AG09319 (cell line): ENCODE measurements at places on chromosomes 5 and 9.

DNA sequence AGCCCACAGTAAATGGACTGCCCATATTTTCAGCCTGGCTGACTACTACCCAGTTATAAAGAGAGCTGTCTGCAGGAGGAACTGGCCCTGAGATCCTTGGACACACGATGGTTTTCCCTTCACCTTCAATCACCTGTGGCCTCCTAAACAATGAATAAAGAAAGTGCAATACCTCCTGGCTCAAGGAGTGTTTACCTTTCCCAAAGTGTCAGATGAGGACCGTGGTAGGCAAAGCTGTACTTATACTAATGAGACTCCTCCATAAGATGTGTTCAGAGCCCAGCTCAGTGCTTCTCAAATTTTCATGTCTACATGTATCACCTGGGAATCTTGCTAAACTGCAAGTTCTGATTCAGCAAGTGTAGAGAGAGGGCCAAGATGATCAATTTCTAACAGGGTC is 284.5 kb upstream of the VLDLR start:
- no peak for DNase-seq

DNA sequence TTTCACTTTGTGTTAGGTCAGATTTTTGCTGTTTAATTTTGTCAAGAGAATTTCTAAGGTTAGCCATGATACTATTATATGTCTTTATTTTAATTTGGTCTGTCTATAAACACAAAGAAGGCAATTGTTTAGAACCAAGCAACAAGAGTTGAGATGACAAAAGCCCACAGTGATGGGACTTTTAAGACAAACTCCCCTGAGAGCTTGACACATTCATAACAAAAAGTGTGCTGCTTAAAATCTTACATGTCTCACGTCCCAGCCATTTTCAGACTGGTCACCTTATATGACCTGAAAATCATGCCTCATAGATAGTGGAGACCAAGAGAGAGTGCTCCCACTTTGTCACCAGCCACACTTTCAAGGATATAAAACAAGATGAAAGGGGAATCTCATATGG is 21.6 kb upstream of the NNT start:
- DNase-seq = no peak

DNA sequence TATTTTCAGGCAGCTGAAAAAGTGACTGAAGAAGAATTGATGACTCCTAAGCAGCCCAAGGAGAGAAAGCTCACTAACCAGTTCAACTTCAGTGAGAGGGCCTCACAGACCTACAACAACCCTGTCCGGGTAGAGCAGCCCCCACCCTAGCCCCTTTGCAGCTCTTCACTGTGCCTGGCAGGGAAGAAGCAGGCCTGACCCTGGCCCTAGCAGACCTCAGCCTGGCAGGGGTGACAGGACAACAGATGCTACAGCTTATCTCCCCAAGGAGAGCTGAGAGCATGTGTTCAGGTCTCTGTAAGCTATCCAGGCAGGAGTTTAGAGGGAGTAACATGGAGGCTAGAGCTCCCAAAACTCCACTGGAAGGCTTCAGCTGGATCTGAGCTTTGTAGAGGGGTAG is 31.8 kb downstream of the DNAI1 start:
- DNase-seq = no peak

- no peak for DNase-seq
These were observed 35.5 kb downstream of the MED10 start for GRCh38 chr5:6342689-6343315.

GRCh38 chr5:91024727-91025126 is 358.4 kb downstream of the ARRDC3 start:
- no peak for DNase-seq

GRCh38 chr9:132014218-132014805 is 65.4 kb downstream of the MED27 start:
- DNase-seq = no peak

- no peak for DNase-seq
These were observed 9.4 kb upstream of the RAD23B start for GRCh38 chr9:107273634-107274033.

DNA sequence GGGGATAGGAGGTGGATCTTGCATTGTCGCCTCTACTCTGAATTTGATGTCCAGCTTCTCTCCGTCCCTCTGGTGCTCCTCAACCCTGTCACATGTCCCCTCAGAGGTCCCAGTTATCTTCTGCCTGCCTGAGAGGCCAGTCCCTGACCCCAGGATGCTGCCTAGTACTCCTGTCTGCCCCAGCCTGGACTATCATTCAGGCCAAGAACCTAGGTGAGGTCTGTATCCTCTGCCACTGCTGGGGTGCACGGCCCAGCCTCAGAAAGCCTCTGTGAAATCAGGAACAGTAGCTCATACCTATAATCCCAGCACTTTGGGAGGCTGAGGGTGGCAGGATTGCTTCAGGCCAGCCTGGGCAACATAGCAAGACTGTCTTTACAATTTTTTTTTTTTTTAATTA is 8.6 kb downstream of the SPINK4 start:
- no peak for DNase-seq

DNA sequence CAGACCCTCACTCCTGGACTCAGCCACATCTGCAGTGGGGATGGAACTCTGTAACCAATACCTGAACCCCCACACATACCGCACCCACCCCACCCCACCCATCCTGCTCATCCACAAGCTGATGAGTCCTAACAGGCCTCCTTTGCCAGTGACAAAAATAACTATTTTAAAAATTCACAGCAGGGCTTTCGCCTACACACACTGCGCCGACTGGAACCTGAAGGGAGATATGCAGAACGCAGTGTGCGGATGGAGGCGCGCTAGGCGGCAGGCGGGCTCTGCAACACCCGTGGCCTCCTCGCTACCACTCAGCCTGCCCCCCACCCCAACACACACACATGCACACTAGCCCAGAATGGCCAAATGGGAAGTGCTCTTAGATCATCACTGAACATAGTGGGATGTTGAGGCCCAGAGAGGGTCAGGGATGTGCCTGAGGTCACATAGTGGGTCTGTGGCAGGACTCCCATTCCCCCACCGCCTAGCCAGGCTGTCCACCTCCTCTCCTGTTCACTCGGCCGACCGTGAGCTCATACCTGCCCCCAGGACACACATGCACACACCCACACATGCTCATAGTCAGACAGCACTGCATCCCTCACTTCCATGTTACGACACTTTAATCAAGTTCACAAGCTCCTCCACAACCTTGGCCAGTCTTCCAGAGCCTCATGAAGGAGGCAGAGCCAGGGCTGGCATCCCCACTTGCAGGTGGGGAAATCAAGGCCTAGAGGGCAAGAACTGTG is 6.3 kb upstream of the CAMK2A start:
- DNase-seq = no peak

DNA sequence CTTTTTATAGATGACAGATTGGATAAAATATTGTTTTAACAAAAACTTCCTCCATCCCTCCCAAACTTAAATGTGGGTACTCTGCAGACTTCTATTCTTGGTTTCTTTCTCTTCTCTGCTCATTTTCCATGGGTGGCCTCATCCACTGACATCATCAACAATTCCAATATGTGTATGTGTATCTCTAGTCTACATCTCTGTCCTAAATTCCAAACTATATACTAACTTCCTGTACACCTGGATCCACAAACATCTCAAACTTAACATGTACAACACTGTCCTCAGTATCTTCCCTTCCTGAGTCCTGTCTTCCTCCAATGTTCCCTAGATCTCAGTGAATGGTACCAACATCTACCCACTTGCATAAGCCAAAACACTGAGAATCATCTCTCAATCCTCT is 28.5 kb upstream of the CDK5RAP2 start:
- DNase-seq = no peak

GRCh38 chr5:82100303-82101077 is 128.7 kb downstream of the ATG10 start:
- no peak for DNase-seq

DNA sequence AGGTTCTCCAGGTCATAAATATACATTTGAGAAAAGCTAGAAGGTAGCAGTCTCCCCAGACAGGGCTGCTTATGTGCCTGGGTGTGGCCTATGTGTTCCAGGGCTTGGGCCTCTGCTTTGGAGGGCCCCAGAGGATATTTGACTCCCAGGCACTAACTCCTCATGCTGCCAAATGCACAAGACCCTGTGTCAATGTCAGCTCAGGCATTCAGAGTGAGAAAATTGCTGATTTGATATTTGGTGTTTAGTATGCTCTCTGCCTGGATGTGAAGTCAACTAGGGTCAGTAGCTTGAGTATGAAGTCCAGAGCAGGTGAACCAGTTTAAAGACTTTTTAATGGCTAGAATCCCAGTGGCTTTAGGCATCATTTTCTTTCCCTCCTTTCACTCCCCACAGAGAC is 57.5 kb upstream of the IL7R start:
- DNase-seq = no peak

GRCh38 chr9:137762414-137763061 is 115.0 kb upstream of the CACNA1B start:
- DNase-seq = no peak
